ENCODE measurements at places on chromosomes 2 and 18. TPM values are rescaled to one million over a fixed set of nuclear protein-coding genes. Genes with fewer than 3 reads are reported as not detected.
A peak's percentile ranks its signal among the peaks of the same experiment; 100 is the strongest.

The CDK15 gene
- total RNA-seq = 4.0 TPM

The POTEJ gene
- 0.76 TPM for total RNA-seq

The ABCG5 gene
- total RNA-seq = 3.8 TPM

The CBLN2 gene
- 1.1 TPM for total RNA-seq

The CHMP1B gene
- total RNA-seq = 85.3 TPM

The TFCP2L1 gene
- 2.5 TPM for total RNA-seq

DNA sequence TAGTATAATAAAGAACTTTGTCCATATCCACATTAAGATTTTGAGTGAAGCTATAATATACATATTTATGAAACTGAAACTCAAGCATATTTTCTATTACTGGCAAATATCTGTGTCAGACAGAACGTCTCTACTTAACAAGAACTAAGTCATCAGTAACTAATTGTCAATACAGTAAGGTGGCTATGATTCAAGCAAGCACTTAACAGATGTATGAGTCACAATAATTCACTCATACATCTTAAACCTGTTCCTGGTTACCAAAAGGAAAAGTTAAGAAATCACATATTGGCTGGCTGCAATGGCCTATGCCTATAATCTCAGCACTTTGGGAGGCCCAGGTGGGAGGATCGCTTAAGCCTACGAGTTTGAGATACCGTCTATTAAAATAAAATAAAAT, 96.0 kb downstream of the SOS1 start:
- DNase-seq = no peak
- no peaks in the 10 kb centered on the region for H3K36me3 ChIP-seq
- H3K4me3 ChIP-seq = no peak overlapping the region
- H3K27me3 ChIP-seq = no peaks in the 10 kb centered on the region

DNA sequence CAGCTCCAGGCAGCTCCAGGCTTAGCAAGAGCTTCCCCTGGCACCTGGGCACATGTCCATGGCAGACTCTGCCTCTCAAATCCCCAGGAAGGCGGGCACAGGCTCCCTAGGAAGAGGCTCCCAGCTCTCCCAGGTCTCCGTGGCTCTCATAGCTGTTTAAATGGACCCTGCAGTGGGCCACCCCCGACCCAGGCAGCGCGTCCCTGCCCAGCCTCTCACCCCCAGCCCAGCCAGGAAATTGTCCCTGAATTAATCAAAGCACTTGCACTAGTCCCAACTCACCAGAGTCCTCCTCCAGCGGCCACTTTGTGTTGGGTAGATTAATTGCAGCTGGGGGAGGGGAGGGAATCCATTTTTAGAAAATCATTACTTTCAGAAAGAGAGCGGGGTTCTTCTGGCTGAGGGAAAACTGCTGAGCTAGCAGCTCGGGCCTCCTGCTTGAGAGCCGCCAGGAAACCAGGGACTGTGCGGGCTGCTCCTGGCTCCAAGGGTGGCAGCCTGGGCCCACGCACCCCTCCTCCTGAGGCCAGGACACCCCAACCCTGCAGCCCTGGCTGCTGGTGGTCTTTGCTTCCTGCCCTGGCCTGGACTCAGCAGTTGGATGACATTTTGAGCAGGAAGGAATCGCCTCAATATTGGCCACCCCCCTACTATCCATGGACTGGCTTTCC, 36.0 kb downstream of the SMAD7 start:
- DNase-seq = peak; percentile 42
- no peak overlapping the region for H3K4me3 ChIP-seq
- no peaks in the 10 kb centered on the region for H3K27me3 ChIP-seq
- H3K27ac ChIP-seq = no peak overlapping the region
- peaks cover 12% of the 10 kb centered on the region for H3K4me1 ChIP-seq
- H3K36me3 ChIP-seq = no peaks in the 10 kb centered on the region

DNA sequence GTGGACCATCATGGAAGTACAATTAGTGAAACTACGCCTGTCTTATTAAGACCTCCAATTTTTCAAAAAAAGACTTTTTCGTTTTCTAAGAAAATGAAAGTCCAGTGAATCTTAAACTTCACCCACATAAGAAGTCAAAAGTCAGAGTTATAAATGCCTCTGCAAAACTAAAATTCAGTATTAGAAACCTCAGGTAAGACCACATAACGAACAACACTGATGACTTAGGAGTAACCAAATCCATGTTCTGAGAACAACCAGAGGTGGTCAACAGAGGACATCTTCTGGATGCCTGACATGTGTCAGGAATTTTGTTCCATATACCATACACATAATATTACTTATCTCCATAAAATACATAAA, 62.4 kb downstream of the RPL31 start:
- DNase-seq = no peak
- H3K27me3 ChIP-seq = no peaks in the 10 kb centered on the region
- H3K4me1 ChIP-seq = peaks cover 9% of the 10 kb centered on the region
- H3K4me3 ChIP-seq = no peak overlapping the region

GRCh38 chr2:237260039-237260620, 153.8 kb downstream of the COL6A3 start:
- H3K36me3 ChIP-seq = no peaks in the 10 kb centered on the region
- no peak overlapping the region for H3K27ac ChIP-seq
- peaks cover 37% of the 10 kb centered on the region for H3K4me1 ChIP-seq
- no peak overlapping the region for H3K4me3 ChIP-seq
- no peaks in the 10 kb centered on the region for H3K27me3 ChIP-seq

DNA sequence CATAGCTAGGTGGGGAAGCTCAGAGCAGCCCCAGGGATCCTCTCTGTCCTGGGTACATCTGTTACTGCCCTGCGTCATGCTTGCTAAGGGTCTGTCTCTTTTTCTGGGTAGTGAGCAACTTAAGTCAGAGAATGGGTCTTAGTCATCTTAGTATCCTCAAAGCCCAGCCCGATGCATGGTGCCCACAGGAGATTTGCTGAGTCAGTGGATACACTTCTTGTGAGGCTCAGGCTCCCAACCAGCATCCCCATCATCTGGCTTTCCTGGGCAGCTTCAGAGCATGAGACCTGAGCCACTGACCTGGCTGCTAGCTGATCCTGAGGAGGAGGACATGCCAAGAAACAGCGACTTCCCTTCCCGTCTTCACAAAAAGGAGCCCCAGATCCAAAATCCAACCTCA, 10.0 kb downstream of the FOXI3 start:
- no peak for DNase-seq
- no peak overlapping the region for H3K27ac ChIP-seq
- H3K4me1 ChIP-seq = no peaks in the 10 kb centered on the region

- DNase-seq = no peak
- H3K4me3 ChIP-seq = no peak overlapping the region
- no peak overlapping the region for H3K27ac ChIP-seq
- no peaks in the 10 kb centered on the region for H3K4me1 ChIP-seq
- no peaks in the 10 kb centered on the region for H3K27me3 ChIP-seq
These were observed 114.5 kb downstream of the PRPF40A start for GRCh38 chr2:152602750-152603149.

DNA sequence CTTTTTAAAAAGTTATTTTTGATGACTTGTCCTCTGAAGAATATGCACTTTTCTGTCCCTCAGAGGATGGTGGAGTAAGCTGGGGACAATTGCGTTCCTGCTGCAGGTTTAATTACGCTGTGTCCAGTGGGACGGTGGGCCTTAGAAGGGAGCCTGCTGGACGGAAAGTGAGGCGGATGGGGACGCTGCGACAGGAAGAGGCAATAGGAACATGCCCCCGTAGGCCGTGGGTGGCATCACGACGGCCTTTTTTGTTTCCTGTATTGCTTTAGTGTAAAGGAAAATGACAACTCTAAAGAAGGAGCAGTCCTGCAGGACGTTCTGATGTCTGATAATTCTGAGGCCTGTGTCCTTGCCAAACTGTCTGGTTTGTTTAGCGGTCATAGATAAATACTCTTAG, 121.6 kb downstream of the NFATC1 start:
- no peak overlapping the region for H3K27ac ChIP-seq
- DNase-seq = no peak
- H3K36me3 ChIP-seq = no peaks in the 10 kb centered on the region
- no peak overlapping the region for H3K4me3 ChIP-seq
- H3K27me3 ChIP-seq = no peaks in the 10 kb centered on the region

GRCh38 chr2:158726911-158727592, 68.1 kb upstream of the DAPL1 start:
- peaks cover 16% of the 10 kb centered on the region for H3K4me1 ChIP-seq
- H3K36me3 ChIP-seq = no peaks in the 10 kb centered on the region
- no peak overlapping the region for H3K27ac ChIP-seq
- no peaks in the 10 kb centered on the region for H3K27me3 ChIP-seq
- H3K4me3 ChIP-seq = no peak overlapping the region

- H3K4me3 ChIP-seq = no peak overlapping the region
- H3K36me3 ChIP-seq = no peaks in the 10 kb centered on the region
- no peaks in the 10 kb centered on the region for H3K4me1 ChIP-seq
These were observed 990.9 kb upstream of the ACVR2A start for GRCh38 chr2:146853741-146854444.

GRCh38 chr2:234968631-234969305, 17.0 kb downstream of the SH3BP4 start:
- H3K4me3 ChIP-seq = no peak overlapping the region
- no peak overlapping the region for H3K27ac ChIP-seq
- DNase-seq = no peak
- H3K27me3 ChIP-seq = no peaks in the 10 kb centered on the region
- peaks cover 35% of the 10 kb centered on the region for H3K4me1 ChIP-seq

GRCh38 chr2:155368934-155369333, 670.4 kb downstream of the KCNJ3 start:
- H3K4me1 ChIP-seq = no peaks in the 10 kb centered on the region
- peak; percentile 24 for DNase-seq
- H3K27ac ChIP-seq = no peak overlapping the region
- H3K4me3 ChIP-seq = no peak overlapping the region
- H3K36me3 ChIP-seq = no peaks in the 10 kb centered on the region

GRCh38 chr2:152473151-152473857, 138.3 kb downstream of the FMNL2 start:
- DNase-seq = no peak
- H3K27me3 ChIP-seq = no peaks in the 10 kb centered on the region
- H3K36me3 ChIP-seq = no peaks in the 10 kb centered on the region
- no peak overlapping the region for H3K4me3 ChIP-seq
- H3K4me1 ChIP-seq = peaks cover 54% of the 10 kb centered on the region

DNA sequence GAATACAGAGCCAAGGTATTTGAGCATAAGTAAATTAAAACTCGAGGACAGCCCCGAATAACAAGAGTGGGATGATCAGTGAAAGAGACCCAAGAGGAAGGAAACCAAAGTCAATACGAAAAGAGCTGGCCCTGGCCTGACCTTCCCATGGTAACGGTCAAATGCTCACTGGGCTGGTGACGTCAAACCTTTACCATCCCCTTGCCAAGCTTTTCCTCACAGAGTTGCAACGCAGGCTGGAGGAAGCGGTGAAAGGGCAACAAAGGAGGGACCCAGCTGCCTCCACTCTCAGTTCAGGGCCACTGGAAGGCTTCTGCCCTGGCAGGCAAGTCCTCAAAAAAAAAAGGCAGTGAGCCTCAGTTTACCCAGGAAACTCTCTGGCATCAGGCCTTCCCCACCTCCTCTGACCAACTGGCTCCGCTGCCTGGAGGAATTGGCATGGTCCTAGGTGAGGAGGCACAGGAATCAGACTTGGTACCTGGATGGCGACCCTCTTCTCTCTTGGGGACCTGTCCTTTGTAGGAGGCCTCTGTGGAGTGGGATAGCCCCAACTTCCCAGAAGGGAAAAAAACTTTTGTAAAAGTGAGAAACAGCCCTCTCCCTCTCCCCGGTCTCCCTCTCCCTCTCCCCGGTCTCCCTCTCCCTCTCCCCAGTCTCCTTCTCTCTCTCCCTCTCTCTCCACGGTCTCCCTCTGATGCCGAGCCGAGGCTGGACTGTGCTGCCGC, 212.4 kb downstream of the ANAPC1 start:
- no peak for DNase-seq
- no peaks in the 10 kb centered on the region for H3K27me3 ChIP-seq
- no peaks in the 10 kb centered on the region for H3K4me1 ChIP-seq

- no peaks in the 10 kb centered on the region for H3K27me3 ChIP-seq
- H3K27ac ChIP-seq = peak overlapping the region; percentile 59
- no peak for DNase-seq
- no peak overlapping the region for H3K4me3 ChIP-seq
- H3K36me3 ChIP-seq = no peaks in the 10 kb centered on the region
- peaks cover 18% of the 10 kb centered on the region for H3K4me1 ChIP-seq
These were observed 73.1 kb downstream of the IRS1 start for GRCh38 chr2:226726546-226726945.

DNA sequence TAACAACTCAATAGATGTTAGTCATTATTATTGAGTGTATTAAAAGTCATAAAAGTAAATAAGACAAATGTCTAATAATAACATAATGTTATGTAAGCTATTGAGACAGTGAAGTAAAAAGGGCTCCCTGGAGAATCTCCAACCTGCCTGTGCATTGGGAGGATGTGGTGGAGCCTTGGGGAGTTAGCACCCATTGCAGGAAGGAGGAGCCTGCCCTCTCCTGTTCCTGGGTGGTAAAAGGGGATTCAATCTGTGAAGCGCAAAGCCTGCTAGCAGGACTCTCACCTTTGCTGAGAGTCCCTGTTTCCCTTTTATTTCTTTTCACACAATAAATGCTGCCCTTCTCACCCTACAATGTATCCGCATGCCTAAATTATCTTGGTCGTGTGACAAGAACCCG, 206.1 kb downstream of the RAB3GAP1 start:
- H3K27me3 ChIP-seq = no peaks in the 10 kb centered on the region
- no peaks in the 10 kb centered on the region for H3K36me3 ChIP-seq
- DNase-seq = no peak
- no peaks in the 10 kb centered on the region for H3K4me1 ChIP-seq
- no peak overlapping the region for H3K4me3 ChIP-seq

- DNase-seq = no peak
- no peak overlapping the region for H3K4me3 ChIP-seq
- no peak overlapping the region for H3K27ac ChIP-seq
These were observed 227.9 kb upstream of the SIX2 start for GRCh38 chr2:45237128-45237527.

DNA sequence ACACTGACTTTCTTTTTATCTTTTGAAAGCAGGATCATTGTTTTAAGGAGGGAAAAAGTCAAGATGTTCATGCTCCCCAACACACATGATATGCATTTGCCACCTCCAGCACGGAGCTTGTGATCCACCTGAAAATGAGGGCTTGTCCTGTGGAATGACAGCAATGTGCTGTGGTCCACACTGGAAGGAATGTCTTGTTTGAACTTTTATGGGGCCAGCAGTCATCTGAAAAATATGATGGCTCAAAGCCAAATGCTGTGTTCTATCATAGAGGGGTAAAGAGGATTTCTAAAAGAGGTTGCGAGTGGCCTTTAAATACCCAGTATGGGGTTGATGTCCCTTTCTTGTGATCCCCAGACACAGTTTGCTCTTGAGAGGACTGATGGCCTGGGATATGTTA, 226.5 kb upstream of the SPRED2 start:
- no peak overlapping the region for H3K27ac ChIP-seq
- no peaks in the 10 kb centered on the region for H3K27me3 ChIP-seq
- DNase-seq = no peak
- H3K36me3 ChIP-seq = no peaks in the 10 kb centered on the region
- H3K4me1 ChIP-seq = peaks cover 30% of the 10 kb centered on the region

GRCh38 chr2:186835628-186836027, 13.3 kb downstream of the ZSWIM2 start:
- H3K4me3 ChIP-seq = no peak overlapping the region
- no peaks in the 10 kb centered on the region for H3K27me3 ChIP-seq
- H3K36me3 ChIP-seq = no peaks in the 10 kb centered on the region
- no peak overlapping the region for H3K27ac ChIP-seq
- no peaks in the 10 kb centered on the region for H3K4me1 ChIP-seq
- DNase-seq = no peak

All from hepatocyte (in vitro differentiated cells).